Spleen (tissue), 13 donors: ENCODE measurements at places on chromosomes 2 and 18. TPM values are rescaled to one million over a fixed set of nuclear protein-coding genes. Genes with fewer than 3 reads are reported as not detected.

GRCh38 chr2:95352310-95353054, 50.0 kb upstream of the FAHD2A start:
- H3K27ac ChIP-seq: no peak overlapping the region
- H3K4me3 ChIP-seq: no peak overlapping the region

GRCh38 chr2:43149482-43150107, 76.8 kb downstream of the ZFP36L2 start:
- peak; percentile 75 for DNase-seq
- H3K36me3 ChIP-seq: no peaks in the 10 kb centered on the region

- no peaks in the 10 kb centered on the region for H3K36me3 ChIP-seq
- no peak overlapping the region for H3K27ac ChIP-seq
- DNase-seq: no peak
- H3K27me3 ChIP-seq: no peaks in the 10 kb centered on the region
Observed at GRCh38 chr18:45285251-45285650, 330.0 kb upstream of the SLC14A2 start.

Gene VSNL1
- not detected for total RNA-seq

Gene ADNP2
- 20.6 TPM for total RNA-seq

Gene COL5A2
- total RNA-seq: 23.2 TPM

Gene UGT1A9
- total RNA-seq: not detected

Gene ID2
- 94.6 TPM for total RNA-seq
